ENCODE measurements at places on chromosomes 7 and 10. TPM values are rescaled to one million over a fixed set of nuclear protein-coding genes. Genes with fewer than 3 reads are reported as not detected.
A peak's percentile ranks its signal among the peaks of the same experiment; 100 is the strongest.

DNA sequence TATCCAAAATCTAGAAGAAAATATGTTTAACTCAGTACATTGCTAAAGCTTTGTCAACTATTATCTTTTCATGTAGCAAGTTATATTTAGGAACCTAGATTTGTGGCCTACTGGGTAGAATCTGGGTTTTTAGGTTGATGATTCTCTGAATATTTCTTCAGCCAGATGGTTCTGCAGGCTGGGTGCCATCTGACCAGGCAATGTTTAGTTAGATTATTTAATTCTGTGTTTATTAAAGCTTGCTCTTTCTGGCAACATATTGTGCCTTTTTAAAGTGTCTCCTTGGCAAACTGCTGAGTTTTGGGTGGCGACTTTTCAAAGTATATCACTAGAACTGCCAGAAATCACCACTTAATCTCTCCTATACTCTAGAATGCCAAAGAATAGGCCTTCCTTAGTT is 114.1 kb downstream of the LHFPL3 start:
- peaks cover 3% of the 10 kb centered on the region for H3K27me3 ChIP-seq
- H3K36me3 ChIP-seq: no peaks in the 10 kb centered on the region
- no peak for DNase-seq
- H3K4me1 ChIP-seq: no peaks in the 10 kb centered on the region
- no peak overlapping the region for H3K27ac ChIP-seq

Gene ACHE
- total RNA-seq: 7.7 TPM

DNA sequence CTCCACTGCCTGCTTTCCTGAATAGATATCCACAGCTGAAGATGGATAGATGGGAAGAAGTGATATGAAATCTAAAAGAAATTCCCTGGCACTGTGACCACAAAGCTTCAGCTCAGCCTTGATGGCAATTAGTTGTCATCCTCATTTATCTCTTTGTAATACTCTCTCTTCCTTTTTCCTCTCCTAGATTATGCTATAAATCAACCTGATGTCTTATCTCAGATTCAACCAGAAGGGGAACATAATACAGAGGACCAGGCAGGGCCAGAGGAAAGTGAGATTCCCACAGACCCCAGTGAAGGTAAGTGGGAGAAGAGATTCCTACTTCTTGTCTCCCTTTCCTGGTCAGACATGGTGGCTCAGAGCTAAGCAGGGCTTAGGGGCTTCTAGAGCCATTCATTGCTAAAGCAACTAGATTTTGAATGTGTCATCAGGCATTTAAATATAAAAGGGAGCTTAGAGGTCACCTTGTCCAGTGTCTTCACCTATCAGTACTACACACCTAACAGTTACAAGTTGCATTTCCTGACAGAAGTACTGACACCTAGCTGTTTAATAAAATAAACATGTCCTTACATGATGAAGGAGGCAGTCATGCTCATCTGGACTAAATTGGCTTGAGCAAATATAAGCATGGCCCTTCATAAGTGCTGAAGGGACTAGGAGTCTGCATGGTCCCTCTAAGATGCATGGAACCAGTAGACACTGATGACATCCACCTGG is 19.5 kb downstream of the ZNF398 start:
- H3K27ac ChIP-seq: peak overlapping the region; percentile 66
- no peak overlapping the region for H3K4me3 ChIP-seq
- no peak for DNase-seq
- H3K4me1 ChIP-seq: no peaks in the 10 kb centered on the region
- H3K27me3 ChIP-seq: no peaks in the 10 kb centered on the region

Gene NKX6-2
- 0.21 TPM for total RNA-seq

- no peaks in the 10 kb centered on the region for H3K4me1 ChIP-seq
- H3K27me3 ChIP-seq: no peaks in the 10 kb centered on the region
- no peak overlapping the region for H3K4me3 ChIP-seq
- no peaks in the 10 kb centered on the region for H3K36me3 ChIP-seq
Measured at GRCh38 chr7:108770981-108771745, 201.5 kb downstream of the DNAJB9 start.

Data from WTC11 (cell line).